ENCODE measurements at places on chromosomes 7 and 10.

DNA sequence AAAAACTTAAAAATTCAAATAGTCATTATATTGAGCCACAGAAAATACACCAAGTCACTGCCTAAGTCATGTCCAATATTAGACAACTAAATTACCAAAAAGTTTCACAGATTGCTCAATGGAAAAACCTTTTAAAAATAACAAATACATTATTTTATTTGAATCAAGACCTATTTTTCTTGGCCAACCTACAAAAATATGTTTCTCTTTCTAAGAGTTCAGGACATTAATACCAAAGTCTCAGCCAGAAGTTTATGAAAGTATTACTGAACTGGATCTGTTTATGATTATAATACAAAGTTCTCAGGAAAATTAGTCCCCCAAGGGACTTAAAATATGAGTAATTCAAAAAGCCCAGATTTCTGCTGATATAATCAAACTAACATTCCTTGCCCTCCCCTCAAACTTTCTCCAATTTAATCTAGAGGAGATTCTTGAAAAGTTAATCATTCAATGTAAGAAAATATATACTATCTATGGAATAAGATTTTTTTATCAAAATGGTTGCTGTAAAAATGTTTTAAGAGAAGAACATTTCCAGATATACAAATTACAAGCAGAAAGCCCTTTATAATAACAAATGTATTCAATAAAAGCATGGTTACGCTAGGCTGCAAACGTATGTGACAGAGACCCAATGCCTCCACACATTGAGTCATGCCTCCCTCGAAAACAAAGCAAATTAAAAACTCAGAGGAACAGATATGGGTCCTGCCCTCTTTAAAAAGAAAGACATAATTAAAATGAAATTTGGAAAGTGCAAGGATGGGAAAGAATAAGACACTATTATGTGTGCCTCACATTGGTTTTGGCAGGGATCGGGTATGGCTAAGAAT, 381.6 kb downstream of the PARD3 start:
- DNase-seq = no peak

DNA sequence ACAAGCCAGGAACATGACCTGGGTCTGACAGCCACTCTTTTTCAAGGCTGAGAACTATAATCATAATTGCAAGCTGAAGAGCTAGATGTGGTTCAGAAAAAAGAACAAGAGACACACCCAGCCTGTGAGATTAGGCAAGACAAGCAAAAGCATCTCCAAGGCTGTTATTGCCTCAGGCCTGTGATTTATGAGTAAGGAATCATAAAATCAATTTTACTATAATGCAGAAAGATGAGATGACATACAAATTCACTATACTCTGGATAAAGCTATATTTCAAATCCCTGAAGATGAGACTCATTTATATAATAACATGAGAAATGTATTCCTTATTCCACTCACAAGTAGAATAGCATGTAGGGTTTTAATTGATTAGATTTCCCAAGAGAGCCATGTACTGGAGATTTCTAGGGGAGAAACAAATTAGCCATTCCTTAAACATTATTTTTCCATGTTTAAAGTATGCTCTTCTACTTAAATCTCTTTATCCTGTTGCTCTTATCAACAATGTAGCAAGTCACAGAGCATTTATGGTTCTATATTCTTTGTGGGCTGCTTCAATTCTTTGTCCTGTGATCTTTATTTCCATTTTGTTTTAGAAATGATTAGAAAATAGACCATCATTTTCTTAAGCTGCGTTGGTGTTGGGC, 47.4 kb downstream of the FHIP2A start:
- no peak for DNase-seq

GRCh38 chr7:23055582-23056178, 41.8 kb upstream of the HYCC1 start:
- DNase-seq = peak; percentile 45

GRCh38 chr10:79487296-79488194, 24.8 kb upstream of the EIF5AL1 start:
- no peak for DNase-seq
